Activated T-helper 1 cell treated with anti-CD3 and anti-CD28 coated beads, Interleukin-2, amount 50 U/mL, for 16 hours (primary cell): ENCODE measurements at places on chromosomes 13 and 19.

DNA sequence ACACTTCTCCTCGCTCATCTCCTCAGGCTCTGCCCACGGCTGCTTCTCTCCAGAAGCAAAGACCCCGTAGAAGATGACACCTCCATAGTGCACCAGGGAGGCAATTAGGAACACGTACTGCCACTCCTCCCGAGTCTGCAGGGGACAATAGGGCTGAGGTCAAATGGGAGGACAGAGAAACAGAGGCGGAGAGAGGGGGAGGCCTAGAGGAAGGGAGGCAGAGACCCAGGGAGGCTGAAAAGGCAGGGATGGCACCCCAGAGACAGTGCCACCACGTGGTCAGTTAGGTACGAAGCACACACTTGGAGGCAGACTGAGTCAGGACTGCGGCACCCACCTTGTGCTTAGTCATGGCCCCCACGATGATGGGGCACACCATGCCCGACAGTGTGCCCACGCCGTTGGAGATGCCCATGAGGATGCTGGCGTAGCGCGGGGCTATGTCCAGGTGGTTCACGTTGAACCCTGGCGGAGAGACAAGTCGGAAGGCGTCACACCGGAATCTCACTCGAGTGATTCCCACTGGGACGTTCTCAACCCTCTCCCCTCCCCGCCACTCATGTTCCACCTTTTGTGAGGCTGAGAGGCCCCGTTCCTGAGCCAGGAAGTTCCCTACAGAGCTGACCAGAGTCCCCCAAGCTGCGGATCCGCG is 5.6 kb downstream of the GFY start:
- DNase-seq: no peak

DNA sequence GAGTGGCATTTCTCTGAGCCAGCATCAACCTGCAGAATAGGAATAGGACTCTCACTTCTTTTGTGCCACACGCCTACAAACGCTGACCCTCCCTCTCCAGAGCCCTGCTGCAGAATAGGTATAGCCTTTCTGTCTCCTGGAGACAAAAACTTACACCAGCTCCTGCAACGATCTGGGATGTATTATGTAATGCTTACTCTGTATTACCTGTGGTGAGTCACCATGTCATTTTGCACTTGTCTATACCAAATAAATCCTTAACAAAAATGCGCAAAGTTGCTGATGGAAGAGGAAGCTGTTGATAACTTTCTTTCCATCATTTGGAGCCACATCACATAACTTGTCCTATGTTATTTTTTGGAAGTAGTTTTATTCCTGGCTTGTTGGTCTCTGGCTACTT is 155.8 kb upstream of the FNDC3A start:
- DNase-seq: no peak

- no peak for DNase-seq
Measured at GRCh38 chr13:20395061-20395916, 130.4 kb downstream of the CRYL1 start.

GRCh38 chr19:51944798-51945552 is 17.7 kb downstream of the ZNF613 start:
- no peak for DNase-seq

DNA sequence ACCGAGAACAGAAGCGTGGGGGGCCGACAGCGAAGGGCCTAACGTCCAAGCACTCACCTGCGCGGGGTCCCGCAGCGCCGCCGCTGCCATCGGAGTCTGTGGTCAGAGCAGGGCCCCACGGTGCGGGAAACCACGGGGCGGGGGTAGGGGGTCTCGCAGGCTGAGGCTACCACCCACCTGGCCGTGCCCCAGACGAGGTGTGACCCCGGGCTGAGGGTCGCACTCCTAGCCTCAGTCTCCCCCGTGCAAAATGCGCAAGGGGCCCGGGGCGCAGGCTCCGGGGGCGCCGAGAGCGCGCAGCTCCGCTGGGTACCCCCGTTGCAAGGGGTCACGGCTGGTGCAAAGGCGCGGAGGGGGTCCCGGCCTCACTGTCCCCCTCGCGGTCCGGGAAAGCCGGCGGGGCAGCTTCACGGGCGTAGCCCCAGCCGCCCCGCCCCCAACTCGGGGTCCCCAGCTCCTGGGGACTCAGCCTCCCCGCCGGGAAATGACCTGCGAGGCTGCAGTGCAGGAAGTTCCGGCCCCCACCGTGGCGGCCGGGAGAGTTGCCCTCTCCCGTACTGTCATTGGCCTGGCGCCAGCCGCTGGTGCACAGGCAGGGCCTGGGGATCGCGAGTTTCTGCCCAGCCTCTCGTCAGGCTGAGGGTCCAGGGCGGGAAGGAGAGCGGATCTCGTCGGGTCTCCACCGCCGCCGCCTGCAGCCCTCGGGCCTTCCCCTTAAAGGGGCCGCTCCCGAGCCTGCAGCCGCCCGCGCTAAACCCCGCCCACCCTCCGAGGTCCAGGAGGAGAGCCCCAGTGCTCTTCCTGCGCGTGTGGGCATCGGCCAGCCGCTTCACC is at the start of gene ZNF792:
Gene ZNF792 (minus strand): TSS at position 657 of the 834 bp plus-strand sequence. CDS start 567 bp downstream, at position 90.
- no peak for DNase-seq

- no peak for DNase-seq
Measured at GRCh38 chr19:35204799-35205732, 23.5 kb downstream of the FAM187B start.

GRCh38 chr19:16315825-16316505 is 8.7 kb upstream of the KLF2 start:
- no peak for DNase-seq

DNA sequence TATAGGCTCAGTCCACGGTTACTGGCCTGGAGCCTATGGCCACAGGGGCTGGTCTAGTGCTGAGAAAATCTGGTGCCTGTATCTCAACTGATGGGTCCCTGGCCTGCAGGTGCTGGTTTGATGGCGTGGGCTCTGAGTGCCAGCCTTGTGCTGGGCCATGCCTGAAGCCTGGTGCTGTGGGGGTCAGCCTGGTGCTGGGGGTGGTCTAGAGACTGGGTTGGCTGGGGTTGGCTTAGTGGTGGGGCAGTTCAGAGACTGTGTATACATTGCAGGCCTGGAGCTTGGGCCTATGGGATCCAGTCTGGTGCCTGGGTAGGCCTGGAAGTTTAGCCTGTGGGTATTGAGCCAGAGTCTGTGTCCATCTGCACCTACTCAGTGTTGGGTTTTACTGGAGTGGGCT is 36.4 kb downstream of the SLC10A2 start:
- DNase-seq: no peak

DNA sequence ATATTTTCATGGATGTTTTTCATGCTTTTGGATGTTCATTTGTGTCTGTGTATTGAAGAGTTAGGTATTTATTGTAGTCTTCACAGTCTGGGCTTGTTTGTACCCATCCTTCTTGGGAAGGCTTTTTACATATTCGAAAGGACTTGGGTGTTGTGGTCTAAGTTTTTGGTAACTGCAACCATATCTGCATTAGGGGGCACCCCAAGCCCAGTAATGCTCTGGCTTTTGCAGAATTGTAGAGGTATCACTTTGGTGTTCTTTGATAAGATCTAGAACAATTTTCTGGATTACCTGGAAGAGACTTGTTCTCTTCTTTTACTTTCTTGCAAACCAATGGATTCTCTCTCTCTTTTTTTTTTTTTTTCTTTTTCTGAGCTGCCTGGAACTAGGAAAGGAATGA is 581.3 kb downstream of the DACH1 start:
- DNase-seq: no peak

- no peak for DNase-seq
Measured at GRCh38 chr13:73900591-73900990, 233.6 kb downstream of the KLF12 start.

GRCh38 chr13:32726374-32727037 is 140.3 kb downstream of the PDS5B start:
- no peak for DNase-seq

GRCh38 chr13:93637852-93638251 is 411.2 kb downstream of the GPC6 start:
- DNase-seq: no peak

DNA sequence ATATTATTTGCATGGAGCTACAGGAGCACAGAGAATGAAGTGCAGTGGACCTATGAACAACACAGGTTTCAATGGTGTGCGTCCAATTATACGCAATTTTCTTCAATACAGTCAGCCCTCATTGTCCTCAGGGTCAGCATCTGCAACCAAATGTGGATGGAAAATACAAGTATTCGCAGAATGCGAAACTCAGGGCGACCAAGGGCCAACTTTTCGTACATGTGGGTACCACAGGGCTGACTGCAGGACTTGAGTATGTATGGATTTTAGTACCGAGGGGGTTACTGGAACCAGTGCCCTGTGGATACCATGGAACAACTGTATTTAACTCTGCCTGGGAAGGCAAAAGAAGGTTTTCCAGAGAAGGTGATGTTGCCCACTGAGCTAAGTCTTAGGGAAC is 10.2 kb downstream of the LCP1 start:
- DNase-seq: no peak

- DNase-seq: no peak
Measured at GRCh38 chr19:7866399-7867091, 7.6 kb downstream of the PRR36 start.

DNA sequence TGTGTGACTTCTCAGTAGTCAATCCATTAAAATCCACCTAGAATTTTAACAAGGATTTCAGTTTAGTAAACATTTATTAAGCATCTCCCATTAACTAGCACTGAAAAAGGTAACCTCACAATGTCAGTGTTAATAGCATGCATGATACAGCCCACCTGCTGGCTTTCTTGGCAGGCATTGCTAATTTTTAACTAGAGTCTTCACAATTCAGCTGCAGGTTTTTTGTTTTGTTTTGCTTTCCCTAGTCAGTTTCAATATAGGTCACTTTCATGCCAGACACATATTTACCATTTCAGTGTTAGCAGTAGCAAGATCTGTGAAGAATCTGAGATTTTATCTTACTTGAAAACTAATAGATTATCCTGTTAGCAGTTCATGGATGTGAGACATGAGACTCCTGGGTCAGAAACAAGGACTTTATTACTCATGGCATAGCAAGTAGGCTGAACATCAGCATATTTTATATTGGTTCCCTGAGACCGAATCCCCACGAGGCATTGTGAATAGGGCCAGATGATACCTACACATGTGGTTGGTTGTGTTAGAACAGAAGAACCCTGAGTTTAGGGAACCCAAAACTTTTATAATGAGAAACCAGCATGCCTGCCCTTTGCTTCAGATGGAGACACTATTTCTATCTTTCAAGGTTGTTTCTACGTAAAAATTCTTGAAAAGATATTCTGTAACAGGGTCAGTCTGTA is 198.0 kb upstream of the HTR2A start:
- DNase-seq: no peak

DNA sequence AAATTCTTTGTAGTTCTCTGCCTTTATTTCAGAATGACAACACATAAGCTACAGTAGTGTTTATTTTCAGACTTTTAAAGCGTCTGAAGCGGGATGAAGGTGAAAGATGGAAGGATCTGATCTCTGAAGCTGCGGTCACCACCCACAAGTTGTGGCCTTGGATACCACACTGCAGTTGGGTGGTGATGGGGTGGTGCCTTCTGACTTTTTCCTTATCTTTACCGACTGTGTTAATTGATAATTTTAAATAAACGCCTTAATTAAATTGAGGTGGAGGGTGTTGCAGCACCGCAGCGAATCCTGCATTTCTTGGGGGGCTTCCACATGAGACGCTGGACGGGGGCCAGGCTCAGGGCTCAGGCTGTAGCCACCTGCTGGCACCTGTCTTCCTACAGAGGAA is 1.3 kb downstream of the TFDP1 start:
- DNase-seq: no peak

DNA sequence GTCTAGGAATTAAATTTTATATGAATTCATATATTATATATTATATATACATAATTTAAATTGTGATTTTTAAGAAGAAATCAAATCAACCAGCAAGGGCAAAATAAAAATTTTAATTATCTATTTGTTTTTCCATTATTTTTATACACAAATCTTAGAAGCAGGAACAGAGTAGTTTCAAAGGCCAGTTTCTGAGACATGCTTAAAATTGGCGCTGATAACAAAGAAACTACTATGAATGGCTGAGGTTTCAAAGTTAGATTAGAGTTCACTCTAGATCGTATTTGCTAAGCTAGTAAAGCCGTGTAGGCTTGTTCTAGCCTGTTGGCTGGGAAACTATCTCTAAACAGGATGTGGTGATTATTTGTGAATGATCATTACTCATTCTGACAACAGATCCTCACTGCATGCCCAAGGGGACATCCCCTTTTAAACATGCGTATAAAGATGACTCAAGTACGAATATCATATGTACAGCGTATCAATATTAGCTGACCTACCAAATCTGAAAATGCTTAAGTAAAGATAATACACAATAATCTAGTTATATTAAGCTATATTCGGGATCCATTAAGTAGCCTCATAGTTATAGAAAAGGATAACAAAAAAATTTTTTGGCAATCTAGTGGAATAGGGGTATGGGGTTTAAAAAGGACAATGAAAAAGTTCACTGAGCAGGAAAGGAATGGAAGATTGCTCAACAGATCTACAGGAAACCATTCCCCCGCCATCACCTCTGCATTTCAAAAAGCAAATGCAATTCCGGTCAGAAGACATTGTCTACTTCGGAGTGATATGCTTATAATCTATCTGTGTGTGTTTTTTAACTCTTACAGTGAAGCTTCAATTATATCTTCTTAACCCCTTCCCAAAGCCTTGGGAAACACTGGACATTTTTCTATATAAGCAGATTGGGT is 150.1 kb downstream of the SHISA2 start:
- DNase-seq: no peak

DNA sequence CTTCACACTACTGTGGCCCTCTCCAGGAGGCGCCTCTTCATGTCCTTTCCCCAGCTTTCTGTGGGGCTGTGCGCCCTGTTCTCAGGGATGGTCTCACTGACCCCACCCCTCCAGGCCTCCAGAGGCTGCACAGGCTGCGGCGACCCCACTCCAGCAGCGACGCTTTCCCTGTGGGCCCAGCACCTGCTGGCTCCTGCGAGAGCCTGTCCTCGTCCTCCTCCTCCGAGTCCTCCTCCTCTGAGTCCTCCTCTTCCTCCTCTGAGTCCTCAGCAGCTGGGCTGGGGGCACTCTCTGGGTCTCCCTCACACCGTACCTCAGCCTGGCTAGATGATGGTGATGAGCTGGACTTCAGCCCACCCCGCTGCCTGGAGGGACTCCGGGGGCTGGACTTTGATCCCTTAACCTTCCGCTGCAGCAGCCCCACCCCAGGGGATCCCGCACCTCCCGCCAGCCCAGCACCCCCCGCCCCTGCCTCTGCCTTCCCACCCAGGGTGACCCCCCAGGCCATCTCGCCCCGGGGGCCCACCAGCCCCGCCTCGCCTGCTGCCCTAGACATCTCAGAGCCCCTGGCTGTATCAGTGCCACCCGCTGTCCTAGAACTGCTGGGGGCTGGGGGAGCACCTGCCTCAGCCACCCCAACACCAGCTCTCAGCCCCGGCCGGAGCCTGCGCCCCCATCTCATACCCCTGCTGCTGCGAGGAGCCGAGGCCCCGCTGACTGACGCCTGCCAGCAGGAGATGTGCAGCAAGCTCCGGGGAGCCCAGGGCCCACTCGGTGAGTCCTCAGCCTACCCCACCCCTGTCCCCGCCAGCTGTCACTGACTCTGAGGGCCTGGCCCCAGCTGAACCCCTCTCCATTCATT is 11.2 kb downstream of the ARHGAP33 start:
- DNase-seq: no peak
